ENCODE measurements at places on chromosomes 12 and 14. TPM values are rescaled to one million over a fixed set of nuclear protein-coding genes. Genes with fewer than 3 reads are reported as not detected.

DNA sequence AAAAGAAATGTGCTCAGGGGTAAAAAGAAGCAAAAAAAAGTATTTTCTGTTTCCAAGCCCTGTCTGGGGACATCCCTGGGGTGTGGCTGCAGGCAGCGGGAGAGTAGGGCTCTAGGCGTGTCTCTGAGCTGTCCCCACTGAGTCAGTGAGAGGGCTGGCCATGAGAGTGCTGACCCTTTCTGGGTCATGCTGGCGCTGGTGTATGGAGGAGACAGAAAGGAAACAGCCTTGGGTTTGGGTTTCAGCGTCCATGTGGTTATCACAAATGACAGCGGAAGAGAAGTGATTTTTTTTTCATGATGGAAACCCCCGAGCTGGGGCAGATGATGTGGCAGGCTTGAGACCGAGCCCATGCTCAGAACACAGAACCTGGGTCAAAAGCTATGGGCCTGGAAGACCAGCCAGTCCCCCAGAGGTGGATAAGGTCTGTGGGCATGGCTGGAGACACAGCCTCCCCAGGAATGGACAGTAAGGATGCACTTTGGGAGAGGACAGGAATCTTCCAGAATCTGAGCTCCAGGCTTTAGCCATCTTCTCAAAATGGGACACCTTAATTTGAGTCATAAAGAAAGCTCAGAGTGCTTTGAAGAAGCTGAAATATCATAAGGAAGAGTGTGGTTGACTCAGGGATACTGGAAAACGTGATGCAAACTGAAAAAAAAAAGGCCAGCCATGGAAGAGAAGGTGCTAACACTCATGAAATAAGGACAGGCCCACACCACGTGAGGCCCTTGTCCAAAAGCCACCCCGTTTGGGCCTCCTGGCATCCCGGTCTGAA lies 36.2 kb downstream of the SYNE3 start:
- DNase-seq, result no peak

- no peak for DNase-seq
These were observed 389.2 kb downstream of the RAD51B start for GRCh38 chr14:68208626-68209317.

- DNase-seq, result no peak
These were observed 138.5 kb downstream of the ESRRB start for GRCh38 chr14:76514213-76514998.

DNA sequence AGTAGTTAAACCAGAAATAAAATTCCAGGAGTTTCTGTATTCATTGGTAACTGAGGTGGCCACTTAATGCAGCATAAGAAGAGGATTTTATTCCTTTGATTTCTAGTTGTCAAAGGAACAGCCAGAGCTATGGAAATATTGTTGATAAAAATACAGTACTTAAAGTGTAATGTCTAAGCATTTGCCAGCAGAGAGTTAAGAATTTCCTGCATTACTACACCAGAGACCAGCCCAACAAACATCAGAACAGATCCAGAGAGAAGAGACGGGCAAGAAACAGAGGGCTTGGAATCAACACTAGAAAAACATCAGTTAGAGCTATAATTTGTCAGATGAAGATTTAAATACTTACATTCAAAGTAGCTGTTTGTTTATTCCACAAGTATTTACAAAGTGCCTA lies 77.9 kb downstream of the ST8SIA1 start:
- no peak for DNase-seq

DNA sequence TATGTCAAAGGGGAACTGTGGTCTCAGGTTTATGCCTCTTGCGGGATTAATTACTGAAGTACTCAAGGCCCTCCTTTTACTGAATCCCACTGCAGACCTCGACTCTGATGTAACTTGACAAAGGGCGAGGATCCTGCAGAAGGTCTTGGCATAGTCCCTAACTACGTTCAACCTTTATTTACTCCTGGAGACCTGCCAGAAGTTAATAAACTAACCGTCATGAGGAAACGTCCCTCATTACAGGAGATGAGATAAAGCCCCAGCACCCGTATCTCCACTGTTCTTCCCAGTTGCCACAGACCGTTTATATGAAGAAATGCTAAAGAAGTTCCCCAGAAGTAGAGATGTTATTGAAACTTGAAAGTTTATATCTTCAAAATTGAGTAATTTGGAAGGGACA lies 190.9 kb downstream of the ETV6 start:
- DNase-seq, result no peak

DNA sequence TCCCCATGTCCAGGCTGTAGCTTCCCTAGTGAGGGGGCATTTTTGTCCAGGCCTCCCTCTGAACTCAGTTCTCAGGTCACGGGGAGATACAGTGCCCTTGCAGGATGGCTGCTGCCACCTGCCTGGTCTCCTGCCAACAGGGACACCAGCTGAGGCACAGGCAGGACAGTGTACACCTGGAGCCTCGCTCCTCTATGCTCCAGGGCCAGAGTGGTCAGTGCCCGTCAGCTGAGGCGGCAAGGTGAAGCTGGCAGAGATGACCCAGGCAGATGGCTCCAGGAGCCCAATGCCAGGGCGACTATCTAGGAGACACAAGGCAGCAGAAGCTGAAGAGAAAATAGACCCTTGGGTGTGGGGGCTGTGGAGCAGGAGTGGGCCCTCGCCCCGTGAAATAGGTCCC lies 12.6 kb downstream of the TUBA1C start:
- no peak for DNase-seq

DNA sequence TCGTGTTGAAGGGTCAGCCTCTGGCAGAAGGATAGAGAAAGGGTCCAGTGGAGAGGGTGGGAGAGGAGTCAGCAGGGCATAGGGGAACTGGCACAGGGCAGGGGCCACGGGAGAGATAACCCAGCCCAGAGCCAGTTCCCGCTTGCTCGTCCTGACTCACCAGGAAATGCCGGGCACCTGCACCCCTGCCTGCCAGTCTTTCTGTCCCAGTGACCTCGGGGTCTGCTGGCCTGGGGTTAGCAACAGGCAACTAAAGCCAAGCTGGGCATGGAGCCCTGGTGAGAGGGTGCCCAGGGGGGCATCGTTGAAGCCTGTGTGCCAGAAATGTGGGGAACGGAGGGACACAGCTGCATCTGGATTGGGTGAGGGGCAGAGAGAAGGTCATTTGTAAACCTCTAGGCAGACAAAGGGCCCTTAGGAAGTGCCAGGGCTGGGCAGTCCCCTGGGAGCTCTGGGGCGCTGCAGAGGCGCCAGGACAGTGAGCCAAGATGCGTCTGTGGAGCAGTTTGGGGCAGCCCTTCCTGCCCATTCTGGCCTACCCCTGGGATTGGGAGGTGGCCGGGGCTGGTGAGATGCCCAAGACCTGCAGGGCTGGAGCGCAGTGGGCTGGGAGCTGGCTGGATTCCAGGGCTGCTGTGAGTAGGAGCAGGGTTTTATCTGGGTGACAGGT lies 5.5 kb downstream of the TNFAIP2 start:
- no peak for DNase-seq

- no peak for DNase-seq
These were observed 195.2 kb upstream of the CRY1 start for GRCh38 chr12:107288414-107289127.

- no peak for DNase-seq
These were observed 304.3 kb upstream of the PRICKLE1 start for GRCh38 chr12:42893803-42894202.

DNA sequence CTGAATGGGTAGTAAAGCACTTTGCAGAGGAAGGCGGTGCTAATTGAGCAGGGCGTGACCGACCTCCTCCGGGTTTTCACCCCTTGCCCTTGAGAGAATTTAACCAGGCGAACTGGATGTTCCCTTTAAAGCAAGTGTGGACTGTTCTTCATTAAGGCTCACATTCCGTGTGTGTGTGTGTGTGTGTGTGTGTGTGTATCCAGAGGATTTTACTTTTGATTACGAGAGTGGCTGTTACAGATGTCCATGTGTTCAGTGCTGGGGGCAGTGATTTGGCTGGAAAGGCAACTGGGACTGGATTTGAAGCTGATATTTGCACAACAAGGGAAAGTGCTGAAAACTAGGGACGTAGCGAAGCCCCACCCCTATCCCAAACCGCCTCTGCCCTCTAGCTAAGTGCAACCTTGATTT lies 2.2 kb downstream of the TMEM132C start:
- DNase-seq, result no peak

GRCh38 chr12:106239241-106239950 lies 8.4 kb downstream of the CKAP4 start:
- DNase-seq, result no peak

DYRK4 gene
- total RNA-seq, result 13.3 TPM

TPCN1 gene
- total RNA-seq, result 75.2 TPM

C1R gene
- total RNA-seq, result 1.3 TPM

SOCS4 gene
- 19.9 TPM for total RNA-seq

KIF26A gene
- total RNA-seq, result 4.4 TPM

Data from Panc1 (cell line).